ENCODE measurements at places on chromosomes 7 and 10. TPM values are rescaled to one million over a fixed set of nuclear protein-coding genes. Genes with fewer than 3 reads are reported as not detected.
A peak's percentile ranks its signal among the peaks of the same experiment; 100 is the strongest.

DNA sequence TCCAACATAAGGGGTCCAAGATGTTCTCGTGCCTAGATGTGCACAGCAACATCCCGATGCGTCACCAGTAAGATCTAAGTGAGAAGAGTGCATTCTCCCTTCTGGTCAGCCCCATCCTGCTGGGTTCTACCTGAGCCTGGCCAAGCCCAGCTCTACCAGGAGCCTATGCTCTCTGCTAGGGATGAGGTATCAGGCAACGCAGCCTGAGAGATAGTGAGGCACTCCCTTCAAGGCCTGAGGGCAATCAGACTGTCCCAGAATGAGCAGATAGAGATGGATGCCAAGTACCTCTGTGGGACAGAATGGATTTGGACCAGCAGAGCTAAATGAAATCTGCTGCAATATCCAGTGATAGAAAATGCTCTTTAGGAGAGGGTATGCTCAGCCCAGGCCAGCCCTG lies 26.7 kb downstream of the DDC start:
- no peak for DNase-seq

CTTNBP2 gene
- 11.4 TPM for total RNA-seq

DNA sequence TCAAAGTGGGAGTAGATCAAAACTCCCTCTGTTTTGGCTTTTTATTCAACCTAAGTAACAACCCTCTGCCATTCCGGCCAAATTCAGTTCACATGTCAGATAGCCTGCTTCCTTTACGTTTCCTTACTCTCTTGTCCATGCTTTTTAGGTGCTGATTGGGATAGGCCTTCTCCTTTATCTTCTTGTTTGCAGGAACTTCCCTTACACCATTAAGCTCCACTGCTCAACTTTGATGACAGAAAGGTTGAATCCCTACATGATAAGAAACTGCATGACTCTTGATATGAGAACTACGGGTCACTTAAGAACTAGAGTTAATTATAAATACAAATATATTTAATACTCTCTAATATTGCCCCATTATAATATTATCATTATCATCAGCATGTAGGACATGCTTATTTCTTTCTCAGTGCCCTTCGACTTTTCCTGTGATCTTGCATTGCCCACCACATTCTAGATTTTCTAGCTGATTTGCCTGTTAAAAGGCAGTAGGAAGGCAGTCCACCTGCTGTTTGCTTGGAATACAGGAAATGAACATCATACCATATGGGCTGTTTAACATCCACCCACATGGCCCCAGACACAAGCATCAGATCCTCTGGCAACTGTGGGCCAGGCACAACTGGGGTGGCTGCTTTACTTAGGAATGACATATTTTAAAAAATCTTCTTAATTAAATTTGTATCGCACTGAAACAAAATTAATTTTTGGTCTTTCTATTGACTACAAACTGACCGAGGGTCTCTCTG lies 59.7 kb upstream of the CCDC6 start:
- no peak for DNase-seq

GRCh38 chr10:87590705-87591588 lies 68.7 kb upstream of the PAPSS2 start:
- no peak for DNase-seq

DNA sequence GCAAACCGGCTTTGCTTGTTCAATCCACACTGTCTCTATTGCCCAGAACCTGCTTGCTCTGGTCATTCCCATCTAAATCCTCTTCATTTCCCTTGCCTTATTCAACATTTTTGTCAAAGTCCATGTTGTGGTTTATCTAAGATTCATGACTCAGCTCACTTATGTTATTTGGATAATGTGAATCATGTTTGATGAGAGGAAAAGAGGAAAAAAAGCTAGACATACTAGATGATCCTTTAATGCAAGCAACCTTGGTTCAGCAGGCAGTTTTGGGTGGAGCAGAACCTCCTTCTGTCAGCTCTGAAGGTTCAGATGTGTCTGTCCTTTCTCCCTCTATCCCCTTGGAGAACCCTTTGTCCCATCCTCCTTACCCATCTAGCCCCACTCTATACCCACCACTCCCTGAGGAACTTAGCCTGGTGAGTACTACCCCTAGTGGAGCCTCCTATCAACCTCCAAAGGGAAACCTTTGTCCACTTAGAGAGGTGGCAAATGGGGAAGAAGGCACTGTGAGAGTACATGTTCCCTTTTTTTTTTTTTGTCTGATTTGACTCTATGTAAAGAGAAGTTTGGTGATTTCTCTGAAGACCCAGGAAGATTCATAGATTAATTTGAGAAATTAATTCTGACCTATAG lies 2.1 kb upstream of the SAMD9L start:
- DNase-seq, result no peak

DNA sequence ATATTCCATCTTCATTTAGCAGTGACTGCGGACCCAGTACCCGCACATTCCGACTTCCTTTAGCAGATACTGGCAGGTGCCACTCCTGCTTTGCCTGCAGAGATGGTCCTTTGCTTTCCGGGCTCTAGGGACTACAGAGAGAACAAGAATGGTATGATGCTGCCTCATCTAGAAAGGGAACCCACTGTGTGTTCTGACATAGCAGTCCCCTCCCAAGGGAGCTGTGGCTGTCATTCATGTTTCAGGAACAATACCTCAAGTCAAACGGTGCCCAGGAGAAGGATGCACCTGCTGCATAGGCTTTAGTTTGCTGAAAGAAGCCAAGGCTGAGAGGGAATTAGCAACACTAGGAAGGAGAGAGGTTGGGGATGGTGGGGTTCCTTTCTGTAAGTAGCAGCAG lies 15.9 kb upstream of the TMEM72 start:
- no peak for DNase-seq

- DNase-seq, result no peak
These were observed 72.7 kb downstream of the DYNC1I1 start for GRCh38 chr7:95845007-95845406.

NEUROG3 gene
- total RNA-seq, result 0.14 TPM

GRCh38 chr7:34851431-34851830 lies 185.9 kb downstream of the DPY19L1 start:
- DNase-seq, result no peak

DNA sequence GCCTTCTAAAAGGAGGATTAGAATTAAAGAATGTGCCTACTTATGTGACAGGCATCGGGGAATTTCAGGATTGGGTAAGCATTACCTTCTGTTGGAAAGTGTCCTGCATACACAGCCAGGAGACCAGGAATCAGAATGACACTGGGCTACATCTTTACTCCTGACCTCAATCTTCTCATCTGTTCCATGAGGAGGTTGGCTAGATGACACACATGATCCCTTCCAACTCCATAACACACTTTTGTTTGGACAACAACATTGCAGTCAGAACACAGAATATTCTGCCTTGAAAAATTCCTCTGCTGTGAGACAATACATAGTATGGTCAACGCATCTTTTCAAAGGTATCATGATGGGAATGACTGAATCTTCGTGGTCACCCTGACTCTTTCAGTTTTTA lies 1281.2 kb upstream of the SORCS1 start:
- no peak for DNase-seq

GRCh38 chr10:78623578-78624215 lies 445.1 kb upstream of the ZMIZ1 start:
- no peak for DNase-seq

- no peak for DNase-seq
These were observed 80.0 kb downstream of the FBXL13 start for GRCh38 chr7:102994567-102994966.

DNA sequence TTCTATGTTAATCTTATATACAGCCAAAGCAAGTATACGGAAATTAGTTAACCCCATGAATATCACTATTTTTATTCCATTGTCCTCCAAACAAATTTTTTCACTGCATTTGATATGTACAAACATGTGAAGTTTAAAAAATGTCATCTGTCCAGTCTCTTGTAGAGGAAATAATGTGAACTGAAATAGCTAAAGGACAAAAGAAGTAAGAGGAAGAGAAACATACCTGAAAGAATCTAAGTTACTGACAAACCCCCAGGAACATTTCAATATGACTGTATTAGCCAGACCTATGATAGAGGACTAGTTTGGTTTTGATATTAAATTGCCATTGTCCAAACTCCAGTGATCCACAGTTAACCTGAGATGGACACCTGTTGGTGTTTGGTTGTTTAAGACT lies 80.6 kb downstream of the NRCAM start:
- no peak for DNase-seq

GRCh38 chr7:90777465-90777864 lies 181.3 kb downstream of the CDK14 start:
- no peak for DNase-seq

- DNase-seq, result peak; percentile 37
These were observed 76.4 kb downstream of the PRR15 start for GRCh38 chr7:29639886-29640595.

DNA sequence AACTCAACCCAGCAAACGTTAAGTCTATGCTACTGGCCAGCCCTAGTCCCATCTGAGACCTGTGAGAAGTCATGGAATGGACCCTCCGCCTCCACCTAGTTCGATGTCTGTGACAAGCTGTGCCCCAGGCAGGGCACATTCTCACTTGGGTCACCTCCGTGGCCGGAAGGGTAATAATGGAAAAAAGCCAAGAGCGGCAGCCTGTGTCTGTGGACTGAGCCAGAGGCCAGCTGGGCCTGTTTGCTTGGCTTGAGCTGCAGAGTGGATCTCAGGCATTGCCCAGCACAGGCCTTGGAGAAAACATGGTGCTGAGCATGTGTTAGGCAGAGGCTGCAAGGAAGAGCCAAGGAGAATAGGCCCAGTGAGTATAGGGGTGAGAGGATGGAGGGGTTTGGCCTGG lies 97.8 kb downstream of the GALNT17 start:
- no peak for DNase-seq

- DNase-seq, result peak; percentile 22
These were observed 706 bp downstream of the TBATA start for GRCh38 chr10:70784471-70784870.

SLC13A1 gene
- not detected for total RNA-seq

NOBOX gene
- total RNA-seq, result not detected

NEUROD6 gene
- total RNA-seq, result not detected

DNA sequence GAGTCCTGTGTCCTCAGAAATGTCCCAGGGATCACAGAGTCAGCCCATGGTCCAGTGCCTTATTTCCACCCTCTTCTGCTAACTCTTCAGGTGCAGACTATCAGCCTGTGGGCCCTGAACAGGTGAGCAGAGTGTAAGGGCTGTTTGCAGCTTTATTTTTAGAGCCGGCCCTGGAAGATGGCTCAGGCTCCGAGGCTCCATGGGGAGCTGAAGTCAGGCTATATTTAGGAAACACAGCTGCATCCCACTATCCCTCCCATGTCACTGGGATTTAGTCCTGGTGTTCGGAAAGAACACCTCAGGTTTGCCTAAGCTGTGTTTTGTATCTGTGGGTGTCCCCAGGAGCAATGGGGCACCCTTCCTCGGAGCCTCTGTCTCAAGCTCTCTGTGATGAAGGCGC lies 126.9 kb downstream of the RPS24 start:
- no peak for DNase-seq

- peak; percentile 29 for DNase-seq
These were observed 8.3 kb upstream of the SLC18A3 start for GRCh38 chr10:49601857-49602256.

DNA sequence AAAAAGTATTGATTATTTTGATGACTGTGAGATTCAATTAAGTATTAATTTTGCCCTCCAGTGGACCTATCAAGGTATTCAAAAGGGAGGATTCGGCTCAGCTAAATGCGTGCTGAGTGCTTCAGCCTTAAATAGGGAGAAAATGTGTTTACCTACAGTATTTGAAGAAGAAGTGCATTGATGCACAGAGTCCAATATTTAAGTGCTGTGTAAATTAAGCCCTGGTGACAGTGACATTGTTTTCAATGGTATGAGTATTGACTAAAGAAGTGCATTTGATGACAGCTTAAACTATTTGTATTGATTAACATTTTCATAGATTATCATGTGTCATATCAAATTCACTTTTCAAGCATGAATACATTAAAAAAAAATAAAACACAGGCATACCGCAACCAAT lies 106.6 kb downstream of the POU6F2 start:
- no peak for DNase-seq

TMED4 gene
- 94.4 TPM for total RNA-seq

CFTR gene
- 0.04 TPM for total RNA-seq

RADIL gene
- total RNA-seq, result 9.8 TPM

DNA sequence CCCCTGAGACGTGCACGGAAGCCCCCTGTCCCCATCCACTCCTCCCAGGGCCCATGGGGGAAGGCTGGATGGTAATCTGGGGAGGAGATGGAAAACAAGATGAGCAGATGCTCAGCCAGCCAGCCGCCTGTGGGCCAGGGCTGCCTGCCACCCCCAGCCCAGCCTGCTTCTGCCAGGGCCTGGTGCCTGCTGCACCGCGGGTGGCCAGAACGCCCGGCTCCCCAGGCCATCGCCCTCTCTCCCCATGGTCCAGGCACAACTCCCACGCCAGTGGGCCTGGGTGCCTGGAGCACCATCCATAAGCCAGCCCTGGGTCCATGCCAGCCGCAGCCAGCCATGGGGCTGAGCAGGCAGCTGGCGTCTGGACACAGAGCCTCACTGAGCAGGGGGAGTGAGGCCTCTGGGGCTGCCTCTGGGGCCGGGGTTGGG lies 57.2 kb upstream of the ELN start:
- DNase-seq, result peak; percentile 51

TEX47 gene
- total RNA-seq, result not detected

GRCh38 chr7:50504646-50505546 lies 54.7 kb upstream of the FIGNL1 start:
- no peak for DNase-seq

GRCh38 chr10:32889631-32890212 lies 68.3 kb downstream of the ITGB1 start:
- DNase-seq, result no peak

GRCh38 chr10:29056729-29057128 lies 232.1 kb upstream of the LYZL1 start:
- no peak for DNase-seq

All from H7 (cell line).